ENCODE measurements at places on chromosomes 1 and 21.

- no peak for DNase-seq
These were observed 77.4 kb downstream of the DESI2 start for GRCh38 chr1:244730153-244730933.

DNA sequence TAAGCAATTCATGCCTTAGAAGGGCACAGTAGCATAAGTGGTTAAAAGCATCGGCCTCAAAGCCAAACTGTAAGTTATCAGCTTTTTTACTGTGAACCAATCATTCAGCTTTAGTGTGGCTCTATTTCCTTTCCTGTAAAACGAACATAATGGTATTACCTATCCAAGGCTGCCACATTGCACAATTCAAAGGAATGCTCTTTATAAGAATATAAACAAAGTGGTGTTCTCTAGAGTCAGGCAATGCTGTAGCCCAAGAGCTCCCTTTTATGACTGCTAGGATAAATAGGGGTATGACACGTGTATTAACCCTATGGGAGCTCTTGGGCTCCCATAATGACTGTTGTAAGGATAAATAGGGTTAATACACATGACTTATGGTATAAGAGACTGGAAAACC, 25.4 kb downstream of the INTS7 start:
- no peak for DNase-seq

DNA sequence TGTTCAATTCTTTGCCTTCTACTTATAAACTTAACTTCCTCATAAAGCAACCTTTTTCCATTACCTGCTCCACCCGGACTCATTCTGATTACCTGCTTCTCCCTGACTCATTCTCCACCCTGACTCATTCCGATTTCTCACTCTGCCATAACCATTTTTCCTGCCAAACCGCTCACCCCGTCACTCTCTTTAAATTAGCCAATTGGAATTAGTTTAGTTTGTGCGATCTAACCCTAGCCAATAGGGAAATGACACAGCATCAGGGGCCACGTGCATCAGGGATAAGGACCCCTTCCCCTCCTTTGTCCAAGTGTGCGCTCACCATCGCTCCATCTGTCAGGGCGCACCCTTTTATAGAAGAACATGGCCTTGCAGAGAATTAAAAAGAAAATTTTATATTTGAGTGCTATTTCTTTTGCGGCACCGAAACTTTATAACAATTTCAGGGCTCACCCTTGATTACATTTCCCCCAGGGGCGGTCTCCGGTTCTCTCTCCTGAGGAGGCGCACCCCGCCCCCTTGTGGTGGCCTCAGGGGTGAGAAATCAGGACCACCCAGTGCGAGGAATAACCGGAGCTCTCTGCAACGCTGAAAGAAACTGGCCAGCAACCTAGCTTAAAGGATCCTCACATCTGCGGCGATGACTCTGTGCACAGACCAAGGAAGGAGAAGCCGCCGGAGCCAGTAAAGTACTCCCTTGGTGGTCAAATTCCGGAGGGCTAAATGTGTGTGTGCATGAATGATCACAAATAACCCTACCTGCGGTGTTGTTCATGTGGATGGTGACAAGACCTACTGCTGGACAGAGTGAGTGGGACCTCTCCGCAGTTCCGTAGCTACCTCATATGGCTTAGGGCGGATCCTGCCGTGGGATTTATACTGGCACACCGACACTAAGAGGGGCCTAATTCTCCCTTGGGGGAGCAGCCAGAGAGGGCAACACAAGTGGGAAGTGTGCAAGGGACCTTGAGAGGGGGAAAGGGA, 30.3 kb upstream of the CBR3 start:
- no peak for DNase-seq

GRCh38 chr1:2115008-2115641, 64.9 kb downstream of the PRKCZ start:
- DNase-seq, result no peak

DNA sequence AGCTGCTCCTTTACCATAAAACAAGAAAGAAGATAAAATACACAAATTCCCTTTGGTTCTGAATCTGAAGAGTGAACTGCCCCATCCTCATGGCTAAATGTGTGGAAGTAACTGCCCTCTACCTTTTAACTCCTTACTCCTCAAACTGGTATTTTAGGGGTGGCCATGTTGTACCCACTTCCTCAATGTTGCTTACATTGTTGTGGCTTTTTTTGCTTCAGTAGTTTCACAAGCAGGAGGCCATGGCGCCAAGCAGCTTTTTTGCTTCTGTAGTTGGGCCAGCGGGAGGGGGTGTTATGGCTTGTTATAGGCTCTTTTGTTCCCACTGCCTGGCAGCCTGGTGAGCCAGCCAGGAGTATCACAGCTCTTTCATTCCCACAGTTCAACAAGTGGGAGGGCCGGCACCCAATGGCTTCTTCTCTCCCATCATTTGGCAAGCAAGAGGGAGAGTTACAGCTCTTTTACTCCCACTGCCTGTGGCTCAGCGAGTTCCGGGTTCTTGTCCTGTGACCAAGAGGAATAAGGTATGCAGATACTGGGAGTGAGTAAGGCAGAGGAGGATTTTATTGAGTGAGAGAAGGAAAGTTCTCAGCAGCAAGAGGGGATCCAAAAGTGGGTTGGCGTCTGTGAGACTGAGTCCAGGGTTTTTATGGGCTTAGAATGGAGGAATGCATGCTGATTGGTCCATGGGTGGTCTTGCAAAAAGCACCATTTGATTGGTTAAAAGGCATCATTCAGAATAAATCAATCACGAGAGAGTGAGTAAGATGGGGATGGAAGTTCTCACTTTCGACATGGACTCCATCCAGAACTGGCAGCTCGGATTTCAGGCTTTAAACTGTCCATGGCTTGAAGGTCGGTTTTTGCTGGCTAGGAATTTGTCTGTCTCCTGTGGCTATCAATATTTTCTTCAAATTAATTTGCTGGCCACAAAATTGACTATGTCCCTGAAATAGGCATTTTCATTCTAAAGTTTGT, 429.6 kb downstream of the HLX start:
- DNase-seq, result no peak

DNA sequence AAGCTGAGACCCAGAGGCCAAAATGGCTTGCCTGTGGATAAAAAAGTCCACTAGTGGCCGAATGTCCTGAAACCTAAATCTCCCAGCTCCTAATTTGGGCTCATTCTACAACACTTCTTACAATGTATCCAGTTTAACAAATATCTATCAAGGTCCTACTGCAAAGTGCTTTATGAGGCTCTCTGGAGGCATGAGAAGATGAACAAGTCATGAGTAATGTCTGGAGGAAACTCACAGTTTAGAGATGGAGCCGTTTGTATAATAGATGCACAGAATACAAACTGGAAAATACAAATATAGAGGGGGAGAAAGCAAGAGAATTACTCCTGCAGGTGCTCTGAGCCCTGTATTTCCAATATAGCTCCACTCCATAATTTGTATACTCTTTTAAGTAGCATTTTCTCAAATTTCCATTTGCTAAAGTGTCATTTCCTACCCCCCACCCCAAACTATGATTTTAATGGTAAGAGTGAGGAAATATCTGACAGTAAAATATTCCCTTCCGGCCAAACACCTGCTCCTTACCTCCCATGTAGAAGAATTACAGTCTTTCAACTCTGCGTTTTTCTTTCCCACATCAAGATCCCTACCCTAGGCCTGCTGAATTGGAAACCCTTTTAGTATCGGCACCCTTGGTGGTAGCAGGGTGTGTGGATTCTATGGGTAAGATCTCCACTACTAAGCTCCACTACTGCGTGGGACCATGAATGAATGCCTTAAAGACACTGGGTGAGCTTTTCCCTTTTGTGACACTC, 3.3 kb upstream of the ADAMTS5 start:
- DNase-seq, result no peak

GRCh38 chr1:158646465-158646864, 40.0 kb downstream of the SPTA1 start:
- no peak for DNase-seq

- DNase-seq, result no peak
These were observed 91.9 kb downstream of the TGFB2 start for GRCh38 chr1:218436997-218437396.

DNA sequence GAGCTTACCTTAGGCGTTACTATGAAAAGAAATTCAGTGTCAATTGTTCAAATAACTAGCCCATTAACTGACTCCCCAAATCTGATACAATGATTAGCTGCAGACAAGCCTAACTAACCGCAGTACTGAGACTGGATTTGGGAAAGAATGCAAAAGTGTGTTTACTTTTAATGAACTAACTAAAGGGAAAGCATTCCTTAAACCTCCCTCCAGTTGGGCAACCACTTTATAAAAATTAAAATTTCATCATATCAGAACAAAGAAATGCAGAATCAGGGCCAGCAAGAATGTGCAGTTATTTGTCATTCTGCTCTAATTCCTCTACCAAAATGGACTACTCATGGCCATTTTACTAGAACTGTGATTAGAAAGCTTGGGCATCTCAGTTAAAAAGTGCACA, 11.7 kb upstream of the NR5A2 start:
- no peak for DNase-seq

GRCh38 chr1:159282118-159282517, 20.0 kb upstream of the FCER1A start:
- no peak for DNase-seq

Measured in activated CD8-positive, alpha-beta memory T cell treated with anti-CD3 and anti-CD28 coated beads for 4 hours (primary cell).